Activated naive CD4-positive, alpha-beta T cell (primary cell): ENCODE measurements at places on chromosomes 7 and 10.

- no peak for DNase-seq
Measured at GRCh38 chr10:9636216-9636615, 1381.5 kb upstream of the CELF2 start.

DNA sequence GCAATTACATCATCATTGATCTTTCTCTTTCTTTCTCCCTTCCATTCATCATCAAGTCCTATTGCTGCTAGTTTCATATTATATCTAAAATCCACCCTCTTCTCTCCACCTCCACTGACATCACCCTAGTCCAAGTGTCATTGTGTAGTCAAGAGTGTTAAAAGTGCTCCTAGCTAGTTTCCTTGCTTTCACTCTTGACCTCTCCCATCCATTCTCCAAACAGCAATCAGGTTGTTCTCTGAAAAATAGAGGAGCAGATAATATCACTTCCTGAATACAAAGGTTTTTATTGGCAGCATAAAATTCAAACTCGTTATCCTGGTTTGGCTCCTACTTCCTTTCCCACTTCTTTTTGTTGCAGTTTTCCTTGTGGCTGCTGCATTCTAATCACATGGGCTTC, 61.6 kb upstream of the PHF14 start:
- DNase-seq: no peak

DNA sequence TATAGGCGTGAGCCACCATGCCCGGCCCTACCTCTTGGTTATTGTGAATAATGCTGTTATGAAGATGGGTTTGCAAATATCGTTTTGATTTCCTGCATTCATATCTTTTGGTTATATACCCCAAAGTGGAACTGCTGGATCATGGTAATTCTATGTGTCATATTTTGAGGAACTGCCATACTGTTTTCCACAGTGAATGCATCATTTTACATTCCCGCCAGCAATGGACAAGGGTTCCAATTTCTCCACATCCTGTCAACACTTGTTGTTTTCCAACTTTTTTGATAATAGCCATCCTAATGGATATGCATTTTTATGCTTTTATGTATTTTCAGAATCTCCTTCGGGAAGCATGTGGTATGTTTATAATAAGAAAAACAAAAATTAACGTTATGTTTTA, 128.2 kb downstream of the KCNMA1 start:
- no peak for DNase-seq

DNA sequence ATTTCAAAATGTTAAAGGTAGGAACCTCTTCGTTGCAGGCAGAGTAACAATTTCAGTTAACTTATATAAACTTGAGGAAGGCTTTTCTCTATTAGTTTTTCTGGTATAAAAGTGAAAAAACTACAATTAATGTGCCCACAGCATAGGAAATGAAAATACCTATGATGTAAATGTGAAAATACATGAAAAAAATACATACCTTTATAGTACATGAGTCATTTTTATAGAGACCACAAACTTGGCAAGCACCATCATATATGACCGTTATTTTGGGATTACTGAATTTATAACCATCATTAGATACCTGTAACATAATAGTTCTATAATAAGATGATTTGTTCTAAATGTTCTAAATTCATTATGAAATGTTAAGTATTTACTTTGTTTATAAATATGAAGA, 42.7 kb downstream of the VWDE start:
- DNase-seq: no peak

GRCh38 chr10:88063861-88064557, 200.6 kb downstream of the PTEN start:
- DNase-seq: no peak

DNA sequence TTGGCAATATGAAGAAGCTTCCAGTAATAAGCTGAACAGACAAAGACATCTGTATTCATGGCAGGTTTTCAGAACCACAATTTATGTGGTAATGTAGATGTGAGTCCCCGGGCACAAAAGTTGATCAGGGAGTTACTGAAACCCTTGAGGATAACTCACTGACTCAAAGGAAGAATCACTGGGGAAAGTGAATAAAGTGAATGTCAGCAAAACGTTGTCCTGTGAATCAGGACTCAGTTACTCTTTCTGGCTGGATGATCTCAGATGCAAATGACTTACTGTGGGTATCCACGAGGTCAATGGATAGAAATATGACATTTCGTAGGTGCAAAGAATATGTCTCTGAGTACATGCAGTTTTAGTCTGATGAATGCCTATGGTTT, 172.8 kb upstream of the CTBP2 start:
- no peak for DNase-seq

DNA sequence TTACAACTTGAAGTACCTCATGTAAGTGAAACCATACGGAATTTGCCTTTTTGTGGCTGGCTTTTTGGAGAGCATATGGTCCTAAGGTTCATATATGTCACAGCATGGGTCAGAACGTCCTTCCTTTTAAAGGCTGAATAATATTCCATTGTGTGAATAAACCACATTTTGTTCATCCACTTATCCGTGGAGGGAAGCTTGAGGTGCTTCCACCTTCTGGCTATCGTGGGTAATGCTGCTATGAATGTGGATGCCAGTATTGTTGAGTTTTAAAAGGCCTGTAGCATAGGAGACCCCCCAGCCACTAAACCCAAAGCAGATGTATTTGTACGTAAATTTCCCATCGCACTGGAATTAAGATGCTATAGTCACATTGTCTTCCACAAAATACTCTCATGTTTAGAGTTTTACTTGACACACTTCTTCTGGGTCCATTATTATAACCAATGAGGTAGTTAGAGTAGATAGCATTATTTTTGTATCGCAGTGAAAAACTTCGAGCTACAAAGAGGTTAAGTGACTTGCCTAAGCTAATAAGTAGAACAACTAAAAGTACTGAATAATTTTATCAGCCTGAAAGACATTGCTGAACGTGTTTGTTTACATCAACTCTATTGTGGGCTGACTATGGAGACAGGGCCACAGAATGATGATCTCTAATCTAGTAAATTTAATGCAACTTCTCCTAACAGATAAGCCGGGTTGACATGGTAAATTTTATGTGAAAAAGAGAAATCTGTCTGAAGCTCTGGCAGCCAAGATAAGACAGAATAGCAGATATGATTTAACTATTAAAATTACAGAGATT, 183.0 kb upstream of the CTBP2 start:
- DNase-seq: no peak

- DNase-seq: no peak
Measured at GRCh38 chr10:113087165-113088029, 137.3 kb downstream of the TCF7L2 start.

GRCh38 chr7:26534649-26535482, 243.2 kb downstream of the SNX10 start:
- no peak for DNase-seq

DNA sequence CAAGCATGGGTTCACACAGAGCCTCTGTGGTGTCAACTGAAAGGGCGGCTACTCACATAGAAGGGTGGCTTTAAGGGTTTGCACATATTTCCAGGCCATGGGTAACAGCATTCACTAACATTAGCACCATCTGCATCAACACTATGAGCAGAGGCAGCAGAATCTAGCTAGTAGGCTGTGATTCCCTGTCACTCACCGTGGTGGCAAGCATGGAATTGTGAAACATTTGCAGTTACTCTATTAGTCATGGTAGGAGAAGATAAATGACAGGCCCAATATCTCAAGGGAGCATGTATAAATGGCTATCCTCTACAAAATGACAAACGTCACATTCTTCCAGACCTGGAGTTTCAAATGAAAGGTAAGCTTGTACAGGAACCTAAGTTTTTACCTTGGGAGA, 32.2 kb upstream of the CUBN start:
- no peak for DNase-seq

GRCh38 chr10:24848195-24848594, 104.2 kb downstream of the PRTFDC1 start:
- no peak for DNase-seq

DNA sequence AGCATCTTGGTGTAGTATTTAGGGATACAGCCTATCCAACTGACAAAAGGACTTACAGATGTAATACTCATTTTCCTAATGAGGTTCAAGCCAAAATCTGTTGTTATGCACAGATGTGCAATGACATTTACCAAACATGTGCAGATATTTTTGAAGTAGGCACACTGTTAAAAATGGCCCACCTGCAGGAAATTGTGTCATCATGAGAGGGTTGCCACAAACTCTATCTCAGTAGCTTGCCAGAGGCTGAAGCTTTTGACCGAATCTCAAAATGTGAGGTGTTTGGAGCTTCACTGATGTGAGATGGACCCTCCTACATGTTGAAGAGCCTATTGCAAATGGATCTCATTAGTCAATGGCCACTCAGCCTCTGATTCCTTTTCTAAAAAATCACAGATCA, 89.7 kb upstream of the CSTF2T start:
- no peak for DNase-seq

DNA sequence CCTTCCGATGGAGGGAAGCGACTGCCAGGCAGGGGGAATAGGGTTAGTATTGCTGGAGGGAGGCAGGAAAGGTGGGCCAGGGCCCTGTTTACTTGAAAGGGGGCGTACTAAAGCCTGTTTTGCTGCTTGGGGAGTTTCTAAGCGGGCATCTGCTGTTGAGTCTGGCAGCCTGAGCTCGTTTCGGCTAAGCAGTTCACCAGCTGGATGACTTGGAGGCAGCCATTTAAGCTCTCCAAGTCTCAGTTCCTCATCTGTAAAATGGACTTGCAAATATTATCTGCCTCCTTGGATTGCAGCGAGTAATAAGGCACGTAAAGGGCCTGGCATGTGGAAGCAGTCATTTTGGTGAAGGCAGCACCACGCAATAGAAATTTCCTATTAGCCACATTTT, 44.0 kb downstream of the LDB3 start:
- DNase-seq: no peak

- DNase-seq: no peak
Measured at GRCh38 chr10:31590023-31590800, 271.2 kb downstream of the ZEB1 start.

GRCh38 chr7:2394566-2395082, 8.8 kb upstream of the CHST12 start:
- DNase-seq: no peak

GRCh38 chr7:2435146-2435545, 31.7 kb downstream of the CHST12 start:
- no peak for DNase-seq

- peak; percentile 21 for DNase-seq
Measured at GRCh38 chr10:22335173-22335933, 9.9 kb upstream of the SPAG6 start.

- no peak for DNase-seq
Measured at GRCh38 chr10:131310551-131311401, 745 bp downstream of the TCERG1L start.

GRCh38 chr7:142776206-142776844, 5.6 kb downstream of the PRSS2 start:
- DNase-seq: no peak

DNA sequence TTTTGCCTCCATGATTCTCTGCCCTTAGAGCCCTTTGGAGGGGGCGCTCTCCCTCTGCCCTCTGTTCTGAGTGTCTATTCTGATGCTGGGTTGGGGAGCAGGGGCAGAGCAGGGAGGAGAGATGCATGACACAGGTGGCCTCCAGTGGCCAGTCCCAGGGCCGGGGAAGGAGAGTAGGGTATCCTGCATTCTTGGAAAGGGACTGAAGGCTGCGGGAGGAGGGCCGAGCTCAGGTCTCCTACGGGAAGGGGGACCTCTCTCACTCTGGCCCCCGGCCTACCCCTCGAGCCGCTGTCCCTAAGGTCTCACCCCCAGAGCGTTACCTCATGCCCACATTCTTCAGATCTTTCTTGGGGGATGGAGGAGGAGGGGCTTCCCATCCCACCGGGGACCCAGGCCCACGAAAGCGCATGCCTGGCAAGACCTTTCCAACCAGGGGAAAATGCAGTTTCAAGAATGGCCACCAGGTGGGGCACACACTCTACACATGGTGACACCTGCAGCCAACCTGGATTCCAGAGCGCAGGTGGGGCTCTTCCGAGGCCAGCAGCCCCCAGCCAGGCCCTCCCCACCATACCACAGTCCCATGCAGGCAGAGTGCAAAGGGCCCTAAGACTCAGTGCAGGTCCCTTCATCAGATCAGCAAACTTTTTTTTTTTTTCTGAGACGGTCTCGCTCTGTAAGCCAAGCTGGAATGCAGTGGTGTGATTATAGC, 86.4 kb downstream of the MYL10 start:
- peak; percentile 72 for DNase-seq

DNA sequence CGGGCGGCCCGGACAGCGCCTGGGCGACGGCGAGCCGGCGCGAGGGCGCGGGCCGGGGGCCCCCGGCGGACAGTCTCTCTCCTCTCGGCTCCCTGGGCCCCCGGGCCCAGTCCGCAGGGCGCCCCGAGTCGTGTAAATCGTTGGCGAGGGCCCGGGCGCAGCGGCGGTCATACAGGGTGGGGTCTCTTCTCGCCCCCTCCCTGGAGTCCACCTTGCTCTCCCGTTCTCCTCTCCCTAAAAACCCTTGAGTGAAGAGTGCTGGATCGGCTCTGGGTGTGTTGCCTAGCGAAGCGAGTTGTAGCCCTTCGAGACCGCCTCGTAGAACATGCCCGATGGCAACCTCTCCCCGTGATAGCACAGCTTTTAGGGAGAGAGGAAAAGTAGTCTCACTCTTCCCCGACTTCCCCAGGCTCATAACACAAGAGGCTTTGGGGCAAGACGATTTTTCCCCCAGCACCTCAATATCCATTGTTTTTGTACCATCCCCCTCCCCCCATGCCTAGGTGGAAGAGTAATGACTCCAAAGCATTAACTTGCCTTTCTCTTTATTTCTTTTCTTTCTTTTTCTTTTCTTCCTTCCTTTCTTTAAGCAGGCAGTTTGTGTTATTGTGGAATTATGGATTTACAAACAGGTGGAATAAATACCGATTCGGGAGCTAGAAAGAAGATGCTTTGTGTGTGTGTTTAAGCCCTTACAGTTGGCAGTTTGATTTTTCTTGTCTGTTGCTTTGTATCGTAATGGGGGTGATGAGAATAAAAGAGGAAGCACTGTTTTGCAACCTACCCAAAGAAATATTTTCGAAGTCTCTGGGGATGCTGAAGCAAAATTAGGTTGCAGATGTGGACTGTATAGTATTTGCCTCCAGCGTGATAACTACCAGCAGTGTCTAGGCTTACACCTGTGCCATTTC, 822 bp downstream of the SHOC2 start:
- DNase-seq: no peak

DNA sequence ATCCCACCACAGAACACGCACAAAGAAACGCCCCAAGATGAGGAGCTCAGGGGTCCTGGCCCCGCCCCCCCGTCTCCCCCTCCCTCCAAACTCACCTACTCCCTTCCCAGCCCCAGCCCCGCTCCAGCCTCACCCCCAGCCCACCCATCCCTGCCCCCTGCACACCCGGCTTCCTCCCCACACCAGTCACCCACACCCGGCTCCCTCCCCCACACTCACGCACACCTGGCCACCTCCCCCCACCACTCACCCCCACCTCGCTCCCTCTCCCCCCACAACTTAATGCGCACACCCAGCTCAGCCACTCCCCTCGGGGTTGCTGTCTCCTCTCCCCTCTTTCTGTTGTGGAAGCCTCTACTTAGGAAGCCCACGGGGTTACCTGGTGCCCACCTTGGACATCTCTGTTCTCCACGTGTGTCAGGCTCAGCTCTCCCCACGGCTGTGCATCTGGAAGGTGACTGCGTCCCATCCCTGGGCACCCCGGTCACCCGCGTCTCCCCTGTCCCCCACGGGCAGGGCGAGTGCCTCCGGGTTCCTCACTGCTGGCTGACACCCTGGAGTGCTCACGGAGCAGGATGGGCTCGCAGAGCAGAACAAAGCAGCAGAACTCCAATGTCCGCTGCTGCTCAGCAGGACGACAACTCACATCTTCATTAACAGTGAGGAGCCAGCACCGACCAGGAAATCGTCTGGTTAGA, 166.8 kb downstream of the USP6NL start:
- DNase-seq: no peak
